Occipital lobe (tissue), 3 donors: ENCODE measurements at places on chromosomes 13 and 19.

- no peak for DNase-seq
These were observed 1052.0 kb downstream of the DIAPH3 start for GRCh38 chr13:59111751-59112171.

- no peak for DNase-seq
These were observed 4.1 kb upstream of the PNKP start for GRCh38 chr19:49871349-49871985.

GRCh38 chr13:98157188-98157587 lies 14.3 kb downstream of the FARP1 start:
- no peak for DNase-seq

- peak; percentile 6 for DNase-seq
These were observed 4.1 kb downstream of the ATP8A2 start for GRCh38 chr13:25375727-25376358.

DNA sequence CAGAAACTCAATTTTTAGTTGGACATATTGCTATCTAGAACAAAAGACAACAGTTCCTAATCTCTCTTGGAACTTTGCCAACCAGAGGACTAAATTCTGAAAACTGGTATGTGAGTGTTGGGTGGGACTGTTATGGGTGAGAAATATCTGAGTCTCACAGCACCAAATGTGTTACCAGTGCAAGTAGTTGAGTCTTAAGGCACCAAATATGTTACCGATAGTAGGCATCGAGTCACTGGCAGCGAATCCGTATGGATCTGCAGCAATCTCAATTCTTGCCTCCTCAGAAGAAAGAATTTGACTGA lies 575.2 kb downstream of the DACH1 start:
- DNase-seq: no peak

DNA sequence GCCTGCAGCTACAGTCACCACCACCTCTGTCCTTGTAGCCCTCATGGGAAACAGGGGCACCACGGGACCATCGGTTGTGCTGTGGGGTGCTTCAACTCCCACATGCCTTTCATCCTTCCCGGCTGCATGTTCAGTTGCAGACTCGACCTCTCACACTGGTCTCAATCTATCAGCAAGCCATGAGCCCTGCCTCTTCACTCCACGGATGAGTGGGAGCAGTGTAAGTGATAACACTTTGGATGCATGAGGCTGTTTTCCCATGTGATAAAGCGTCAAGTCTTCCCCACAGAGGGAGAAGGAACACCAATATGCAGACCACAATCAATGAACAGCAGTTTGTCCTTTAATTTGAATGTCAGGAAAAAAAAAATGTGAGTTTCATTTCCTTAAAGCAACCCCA lies 12.2 kb downstream of the SERP2 start:
- DNase-seq: no peak

- DNase-seq: no peak
These were observed 100.2 kb upstream of the SIAH3 start for GRCh38 chr13:45951724-45952123.

- no peak for DNase-seq
These were observed 118.7 kb downstream of the POSTN start for GRCh38 chr13:37479916-37480315.

DNA sequence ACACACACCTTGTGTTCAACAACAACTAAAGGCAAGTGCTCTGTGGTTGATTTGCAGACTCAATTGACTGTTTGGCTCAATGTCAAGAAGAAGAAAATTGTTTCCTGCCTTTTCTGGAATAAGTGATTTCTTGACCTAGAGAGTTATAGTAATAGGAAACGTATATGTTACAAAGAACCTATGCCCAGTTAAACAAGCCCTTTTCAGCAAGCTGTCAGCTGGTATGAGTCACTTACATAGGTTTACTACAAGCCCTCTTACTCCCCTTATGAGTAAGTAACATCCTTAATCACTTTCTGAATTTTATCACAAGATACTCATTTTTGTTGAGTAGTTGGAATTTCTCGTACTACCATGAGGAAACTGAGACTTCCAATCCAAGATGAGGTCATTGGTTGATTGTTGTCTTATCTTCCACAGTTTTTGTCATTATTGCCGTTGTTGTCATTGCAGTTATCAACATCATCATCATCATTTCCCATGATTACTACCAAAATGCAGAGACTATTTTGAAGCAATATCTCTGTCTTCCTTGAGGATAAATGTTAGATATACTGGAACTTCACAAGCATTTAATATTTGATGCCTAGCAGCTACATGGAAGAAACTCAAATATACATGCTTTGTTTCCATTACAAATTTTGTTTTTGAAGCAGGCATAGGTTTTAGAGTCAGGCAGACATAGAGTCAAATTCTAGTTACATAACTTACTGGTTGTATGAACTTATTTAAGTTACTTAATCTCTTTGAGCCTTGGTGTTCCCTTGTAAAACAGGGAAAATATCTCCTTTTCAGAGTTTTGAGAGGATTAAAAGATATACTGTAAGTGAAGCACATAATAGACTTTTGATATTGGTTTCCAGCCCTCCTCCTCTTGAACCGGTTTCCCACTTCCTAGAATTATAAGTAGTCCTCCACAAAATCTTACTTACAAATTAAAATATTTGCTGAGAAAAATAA lies 106.0 kb downstream of the RAP2A start:
- no peak for DNase-seq

DNA sequence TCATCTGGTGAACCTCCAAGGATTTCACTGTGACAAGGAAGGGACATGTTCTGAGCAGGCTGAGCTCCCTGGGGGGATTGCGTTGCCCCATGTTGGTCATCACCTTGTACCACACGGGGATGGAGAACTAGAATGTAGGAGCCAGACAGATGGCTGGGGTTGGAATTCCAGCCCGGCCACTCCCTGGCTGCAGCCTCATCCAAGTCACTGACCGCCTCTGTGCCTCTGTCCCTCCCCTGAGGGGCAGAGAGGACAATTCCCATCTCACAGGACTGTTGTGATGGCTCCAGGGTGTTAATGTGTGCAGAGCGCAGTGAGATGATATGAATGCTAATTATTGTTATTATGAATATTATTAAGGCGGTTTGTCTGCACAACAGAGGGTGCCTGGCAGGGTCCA lies 24.1 kb downstream of the ADGRL1 start:
- no peak for DNase-seq

GRCh38 chr13:48334534-48335127 lies 31.1 kb downstream of the RB1 start:
- no peak for DNase-seq

GRCh38 chr13:22176968-22177520 lies 506.2 kb downstream of the FGF9 start:
- DNase-seq: no peak

DNA sequence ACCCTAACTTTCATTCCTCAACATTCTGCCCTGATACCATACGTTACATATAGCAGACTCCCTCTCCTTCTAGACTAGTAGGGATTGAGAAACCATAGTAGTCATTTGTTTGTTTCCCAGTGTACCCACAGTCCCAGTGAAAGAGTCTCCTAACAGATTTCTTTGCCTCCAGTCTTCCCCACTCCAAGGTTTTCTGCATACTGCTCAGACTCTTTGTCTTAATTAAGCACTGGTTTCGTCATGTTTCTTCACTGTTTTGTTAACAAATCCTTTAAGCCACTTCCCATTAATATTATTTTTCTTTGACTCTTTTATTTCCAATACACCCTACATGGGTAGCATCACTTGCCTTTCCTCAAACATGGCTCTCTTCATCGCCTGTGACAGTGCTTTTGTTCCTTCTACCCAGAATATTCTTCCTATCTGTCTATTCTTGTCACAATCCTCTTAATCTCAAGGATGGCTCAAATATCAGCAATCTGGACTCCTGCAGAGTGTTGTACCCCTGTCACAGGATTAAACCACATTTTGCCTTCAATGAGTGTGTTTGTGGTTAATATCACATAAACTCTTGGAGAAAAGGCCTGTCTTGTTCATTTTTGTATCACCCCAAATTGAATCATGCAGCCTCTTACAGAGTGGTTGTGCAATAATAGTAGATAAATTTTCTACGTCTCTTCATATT lies 92.7 kb upstream of the KLF12 start:
- DNase-seq: no peak

- peak; percentile 52 for DNase-seq
These were observed 9.3 kb upstream of the RANBP3 start for GRCh38 chr19:5987077-5987818.

GRCh38 chr13:28620011-28620830 lies 38.7 kb upstream of the POMP start:
- DNase-seq: no peak

- DNase-seq: no peak
These were observed 74.5 kb downstream of the NBEA start for GRCh38 chr13:35016362-35017112.

- no peak for DNase-seq
These were observed 20.3 kb upstream of the EIF3G start for GRCh38 chr19:10139952-10140351.

GRCh38 chr19:30930941-30931706 lies 418.1 kb downstream of the TSHZ3 start:
- DNase-seq: no peak

DNA sequence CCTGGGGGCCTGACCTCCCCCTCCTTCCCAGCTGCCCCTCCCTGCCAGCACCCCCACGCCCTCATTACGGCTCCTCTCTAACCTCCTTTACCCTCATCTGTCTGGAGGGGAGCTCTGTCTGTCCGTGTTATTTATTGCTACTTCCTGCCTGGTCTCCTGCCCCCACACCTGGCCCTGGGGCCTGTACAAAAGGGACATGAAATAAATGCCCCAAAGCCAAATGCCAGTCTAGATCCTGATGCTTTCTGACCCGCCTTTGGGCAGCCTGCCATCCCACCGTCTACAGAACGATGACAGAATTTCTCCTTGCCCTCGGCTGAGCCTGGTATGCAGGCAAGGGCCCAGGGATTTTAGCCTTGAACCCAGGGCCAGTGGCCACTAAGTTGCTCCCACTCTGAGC lies 15.4 kb upstream of the CD22 start:
- DNase-seq: no peak

DNA sequence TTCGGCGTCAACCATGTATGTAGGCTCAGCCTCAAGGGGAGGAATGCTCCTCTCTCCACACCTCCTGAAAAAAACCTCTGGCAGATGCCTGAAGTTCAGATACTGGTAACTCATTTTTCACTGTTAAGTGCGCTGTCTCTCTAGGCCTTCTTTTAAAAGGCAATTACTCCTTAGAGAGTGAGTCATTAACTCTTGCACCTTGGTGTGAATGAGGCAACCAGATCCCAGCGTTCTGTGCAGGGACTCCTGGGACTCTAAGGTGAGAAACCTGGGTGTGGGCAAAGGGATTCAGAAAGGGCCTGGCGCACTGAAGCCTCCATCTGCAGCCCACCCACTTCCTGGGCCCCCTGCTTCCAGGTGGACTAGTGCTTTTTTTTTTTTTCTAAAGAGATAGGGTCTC lies 71.7 kb downstream of the SIAH3 start:
- DNase-seq: no peak

- DNase-seq: peak; percentile 43
These were observed 4.4 kb downstream of the TEKTIP1 start for GRCh38 chr19:3543150-3544057.

GRCh38 chr13:112750570-112750969 lies 60.7 kb downstream of the ATP11A start:
- DNase-seq: no peak

GRCh38 chr19:53898636-53899341 lies 10.3 kb upstream of the CACNG7 start:
- no peak for DNase-seq

- DNase-seq: no peak
These were observed 9.7 kb downstream of the HSD17B14 start for GRCh38 chr19:48826606-48827020.

- no peak for DNase-seq
These were observed 457.4 kb downstream of the DIAPH3 start for GRCh38 chr13:59706101-59706976.

- no peak for DNase-seq
These were observed 3.1 kb upstream of the SPIB start for GRCh38 chr19:50415661-50416033.

- DNase-seq: peak; percentile 62
These were observed 109.2 kb downstream of the PCDH17 start for GRCh38 chr13:57740719-57741118.

GRCh38 chr13:75357576-75358289 lies 124.2 kb downstream of the TBC1D4 start:
- no peak for DNase-seq

GRCh38 chr19:29694669-29695627 lies 20.1 kb downstream of the C19orf12 start:
- DNase-seq: peak; percentile 79

- no peak for DNase-seq
These were observed 46.0 kb upstream of the PCDH8 start for GRCh38 chr13:52894413-52894812.

- DNase-seq: no peak
These were observed 64.4 kb upstream of the FRY start for GRCh38 chr13:31967155-31967554.

GRCh38 chr19:10920781-10921180 lies 7.7 kb downstream of the YIPF2 start:
- no peak for DNase-seq

DNA sequence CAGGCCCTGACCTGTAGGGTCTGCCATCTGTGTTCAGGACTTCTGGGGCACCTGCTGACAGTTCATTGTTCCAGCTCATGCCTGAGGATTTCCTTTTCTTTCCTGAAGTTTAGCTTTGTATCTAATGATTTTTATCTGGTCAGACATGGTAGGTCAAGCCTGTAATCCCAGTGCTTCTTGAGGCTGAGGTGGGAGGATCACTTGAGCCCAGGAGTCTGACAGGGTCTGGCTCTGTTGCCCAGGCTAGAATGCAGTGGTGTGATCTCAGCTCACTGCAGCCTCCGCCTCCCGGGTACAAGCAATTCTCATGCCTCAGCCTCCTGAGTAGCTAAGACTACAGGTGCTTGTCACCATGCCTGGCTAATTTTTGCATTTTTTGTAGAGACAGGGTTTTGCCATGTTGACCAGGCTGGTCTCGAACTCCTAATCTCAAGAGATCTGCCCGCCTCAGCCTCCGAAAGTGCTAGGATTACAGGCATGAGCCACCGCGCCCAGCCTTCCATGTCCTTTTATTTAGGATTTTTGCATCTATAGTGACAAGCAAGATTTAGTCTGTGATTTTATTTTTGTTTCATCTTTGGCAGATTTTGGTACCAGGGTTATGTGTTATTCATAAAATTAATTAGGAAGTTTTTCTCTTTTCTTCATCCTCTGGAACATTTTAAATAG lies 33.2 kb downstream of the CHST8 start:
- no peak for DNase-seq

DNA sequence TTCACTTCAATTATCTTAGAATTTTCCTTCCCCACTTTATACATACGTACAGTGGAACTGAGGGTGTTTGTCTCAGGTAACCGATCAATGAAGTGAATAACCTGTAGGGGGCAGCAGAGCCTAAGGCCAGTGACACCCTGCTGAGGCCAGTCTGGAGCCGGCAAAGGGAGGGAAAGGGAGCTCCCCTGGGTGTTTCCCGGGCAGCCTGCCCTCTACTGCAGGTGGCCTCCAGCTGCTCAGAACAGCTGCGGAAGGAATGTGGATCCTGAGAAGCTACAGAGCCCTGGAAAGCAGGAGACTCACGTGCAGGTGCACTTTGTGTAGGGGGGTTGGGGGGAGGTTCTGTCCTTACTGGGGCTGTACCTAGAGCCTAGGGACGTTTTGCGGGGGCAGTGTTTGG lies 832 bp upstream of the ZNF491 start:
- peak; percentile 63 for DNase-seq

- DNase-seq: no peak
These were observed 5.3 kb downstream of the FAM187B start for GRCh38 chr19:35223084-35223790.

- DNase-seq: no peak
These were observed 107.8 kb upstream of the SPRY2 start for GRCh38 chr13:80448725-80449124.
